ENCODE measurements at places on chromosomes 3 and 15. TPM values are rescaled to one million over a fixed set of nuclear protein-coding genes. Genes with fewer than 3 reads are reported as not detected.

DNA sequence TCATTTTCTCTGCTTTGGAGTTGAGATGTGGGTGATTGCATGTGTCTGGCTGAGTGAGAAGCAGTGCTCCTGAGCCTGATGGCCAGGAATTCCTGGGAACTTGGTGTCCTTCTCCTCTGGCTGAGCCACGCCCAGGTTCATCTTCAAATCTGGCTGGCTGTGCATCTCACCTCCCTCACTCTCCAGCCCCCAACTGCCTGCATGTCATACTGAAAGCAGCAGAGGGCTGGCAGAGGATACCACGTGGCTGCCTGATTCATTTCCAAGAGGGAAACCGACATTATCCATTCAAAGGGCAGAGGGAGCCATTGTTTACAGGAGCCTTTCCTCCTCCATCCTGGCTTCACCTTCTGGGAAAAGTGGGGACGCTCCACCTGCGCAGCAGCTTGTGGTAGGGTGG, 57.4 kb downstream of the ABHD5 start:
- no peak for DNase-seq

- DNase-seq = no peak
Measured at GRCh38 chr3:104909721-104910120, 457.0 kb upstream of the ALCAM start.

The C15orf62 gene
- 0.82 TPM for total RNA-seq

- DNase-seq = no peak
Measured at GRCh38 chr15:78071383-78071782, 6.1 kb downstream of the TBC1D2B start.

The GOLGA6L7 gene
- not detected for total RNA-seq
